ENCODE measurements at places on chromosomes 2 and 18.

DNA sequence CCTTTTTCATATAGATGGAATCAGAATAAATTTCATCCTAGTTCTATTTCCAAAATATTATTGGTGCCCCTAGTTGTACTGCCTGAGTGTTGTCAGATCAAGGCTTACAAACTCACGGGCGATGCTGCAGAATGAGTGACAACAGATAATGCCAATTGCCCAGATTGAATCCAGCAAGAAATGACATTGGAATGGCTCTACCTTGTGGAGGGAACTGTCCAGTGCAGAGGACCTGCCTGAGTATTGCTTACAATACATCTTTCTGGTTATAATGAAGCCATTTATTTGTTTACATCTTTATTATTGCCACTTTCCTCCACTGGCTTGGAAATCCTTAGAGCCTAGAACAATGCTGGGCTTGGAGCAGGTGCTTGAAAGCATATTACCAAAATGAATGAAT is 7.8 kb upstream of the IL1R2 start:
- no peak for DNase-seq

- DNase-seq, result no peak
These were observed 35.1 kb downstream of the REEP1 start for GRCh38 chr2:86302320-86302719.

DNA sequence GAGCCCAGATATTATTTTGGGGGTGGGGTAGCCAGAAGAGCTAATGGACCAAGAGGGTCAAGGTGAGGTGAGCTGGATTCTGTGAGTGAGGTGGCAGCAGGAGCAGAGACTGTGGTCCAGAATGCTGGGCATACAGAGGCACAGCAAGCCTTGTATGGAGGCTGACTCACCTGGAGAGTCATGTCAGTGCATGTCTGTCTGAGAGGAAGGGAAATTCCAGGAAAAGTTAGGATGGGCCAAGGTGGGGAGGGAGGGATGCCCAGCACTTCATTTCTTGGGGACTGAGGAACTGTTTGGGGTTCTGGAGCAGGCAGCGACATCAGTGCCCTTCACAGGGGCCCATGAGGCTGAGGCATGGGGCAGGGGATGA is 21.1 kb downstream of the PER2 start:
- DNase-seq, result no peak

DNA sequence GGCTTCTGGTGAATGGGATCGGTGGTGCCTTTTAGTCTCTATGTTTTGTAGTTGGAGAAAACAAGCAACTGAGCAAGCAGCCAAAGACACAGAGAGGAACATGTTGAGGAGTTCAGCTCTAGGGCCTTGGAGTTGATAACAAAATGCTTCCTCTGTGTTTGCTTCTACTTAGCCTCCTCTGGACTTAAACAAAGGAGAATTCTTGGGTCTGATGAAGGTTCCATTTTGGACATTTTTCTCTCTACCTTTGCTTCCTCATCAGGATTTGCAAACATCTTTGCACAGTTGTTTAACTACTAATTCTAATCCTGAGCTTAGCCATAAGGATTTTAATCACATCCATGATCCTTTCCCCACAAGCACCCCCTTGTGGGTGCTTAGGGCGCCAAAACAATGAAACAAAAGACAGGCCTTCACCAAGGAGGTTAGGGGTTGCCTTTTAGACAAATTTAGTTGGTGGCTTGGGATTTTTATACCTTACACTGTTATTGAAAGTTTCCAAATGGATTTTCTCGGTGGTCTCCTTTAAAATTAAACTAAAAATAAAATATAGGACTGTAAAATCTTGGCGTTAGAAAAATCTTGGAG is 148.5 kb upstream of the SATB2 start:
- DNase-seq, result no peak

- DNase-seq, result no peak
These were observed 143.9 kb downstream of the MYT1L start for GRCh38 chr2:2187196-2187595.

Data from stimulated activated CD4-positive, alpha-beta T cell treated with anti-CD3 and anti-CD28 coated beads, Interleukin-12 subunit alpha, Interleukin-12 subunit beta, amount 100 ng/mL, for 24 hours (primary cell).